Common myeloid progenitor, CD34-positive (primary cell): ENCODE measurements at places on chromosomes 3 and 15.

GRCh38 chr15:40927873-40928806 is 1.0 kb upstream of the DLL4 start:
- peak; percentile 46 for DNase-seq

- DNase-seq: no peak
Observed at GRCh38 chr15:65333856-65334255, 29.4 kb downstream of the RNU5B-1 start.

DNA sequence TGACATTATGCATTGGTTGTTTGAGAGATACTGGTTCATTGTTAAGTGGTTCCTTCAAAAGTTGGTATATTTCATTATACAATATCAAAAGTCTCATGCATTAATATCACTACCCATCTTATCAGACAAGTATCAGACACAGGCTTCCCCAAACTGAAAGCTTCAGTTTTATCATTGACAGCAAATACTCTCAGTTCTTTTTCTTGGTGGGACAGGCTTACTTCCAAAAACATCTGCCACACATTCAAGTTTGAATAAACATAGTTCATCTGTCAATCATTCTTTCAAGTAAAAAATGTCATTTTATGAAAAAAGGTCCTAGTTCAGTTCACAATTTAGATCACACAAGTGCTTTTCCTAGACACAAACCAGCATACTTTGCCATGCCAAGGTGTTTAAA is 280.0 kb upstream of the TRIM42 start:
- no peak for DNase-seq

GRCh38 chr15:98609144-98609852 is 39.0 kb upstream of the IGF1R start:
- DNase-seq: no peak

GRCh38 chr3:10459954-10460754 is 45.2 kb downstream of the ATP2B2 start:
- DNase-seq: peak; percentile 93

DNA sequence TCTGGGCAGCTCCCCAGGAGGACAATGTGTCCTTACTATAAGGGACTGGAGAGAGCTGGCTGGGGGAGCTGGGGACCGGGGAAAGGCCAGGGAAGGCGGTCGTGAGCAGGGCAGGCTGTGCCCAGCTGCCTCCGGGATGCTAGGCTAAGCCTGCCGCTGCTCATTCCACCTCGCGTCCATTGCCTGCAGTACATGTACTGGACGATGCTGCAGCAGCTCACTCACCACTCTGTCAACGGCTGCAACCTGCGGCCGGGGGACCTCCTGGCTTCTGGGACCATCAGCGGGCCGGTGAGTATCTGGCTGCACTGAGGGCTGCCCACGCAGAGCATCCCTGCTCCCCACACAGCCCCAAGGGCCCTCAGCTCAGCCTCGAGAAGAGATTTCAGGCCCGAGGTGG is 27.1 kb downstream of the FAH start:
- DNase-seq: no peak

GRCh38 chr3:183061391-183062172 is 37.7 kb downstream of the MCCC1 start:
- no peak for DNase-seq
